AG08395 (cell line): ENCODE measurements at places on chromosomes 12 and 14.

DNA sequence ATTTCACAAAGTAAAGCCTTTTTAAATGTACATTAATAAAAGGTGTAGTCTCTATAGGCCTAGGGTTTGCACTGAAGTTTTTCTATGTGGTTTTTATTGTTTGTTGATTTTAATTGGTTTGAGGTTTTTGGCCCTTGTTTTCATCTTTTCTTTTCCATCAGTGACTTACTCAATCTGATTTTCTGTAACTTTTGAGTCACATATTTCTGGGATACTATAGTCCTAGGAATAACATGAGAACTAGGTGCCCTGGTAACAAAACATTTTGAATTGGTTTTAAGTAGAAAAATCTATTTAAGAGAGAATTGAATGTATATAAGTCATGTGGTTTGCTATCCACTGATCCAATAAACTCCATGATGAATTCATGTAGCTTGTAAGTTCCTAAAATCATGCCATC is 311.9 kb downstream of the CEP128 start:
- DNase-seq: no peak

GRCh38 chr12:123076604-123077297 is 74.1 kb downstream of the PITPNM2 start:
- no peak for DNase-seq

DNA sequence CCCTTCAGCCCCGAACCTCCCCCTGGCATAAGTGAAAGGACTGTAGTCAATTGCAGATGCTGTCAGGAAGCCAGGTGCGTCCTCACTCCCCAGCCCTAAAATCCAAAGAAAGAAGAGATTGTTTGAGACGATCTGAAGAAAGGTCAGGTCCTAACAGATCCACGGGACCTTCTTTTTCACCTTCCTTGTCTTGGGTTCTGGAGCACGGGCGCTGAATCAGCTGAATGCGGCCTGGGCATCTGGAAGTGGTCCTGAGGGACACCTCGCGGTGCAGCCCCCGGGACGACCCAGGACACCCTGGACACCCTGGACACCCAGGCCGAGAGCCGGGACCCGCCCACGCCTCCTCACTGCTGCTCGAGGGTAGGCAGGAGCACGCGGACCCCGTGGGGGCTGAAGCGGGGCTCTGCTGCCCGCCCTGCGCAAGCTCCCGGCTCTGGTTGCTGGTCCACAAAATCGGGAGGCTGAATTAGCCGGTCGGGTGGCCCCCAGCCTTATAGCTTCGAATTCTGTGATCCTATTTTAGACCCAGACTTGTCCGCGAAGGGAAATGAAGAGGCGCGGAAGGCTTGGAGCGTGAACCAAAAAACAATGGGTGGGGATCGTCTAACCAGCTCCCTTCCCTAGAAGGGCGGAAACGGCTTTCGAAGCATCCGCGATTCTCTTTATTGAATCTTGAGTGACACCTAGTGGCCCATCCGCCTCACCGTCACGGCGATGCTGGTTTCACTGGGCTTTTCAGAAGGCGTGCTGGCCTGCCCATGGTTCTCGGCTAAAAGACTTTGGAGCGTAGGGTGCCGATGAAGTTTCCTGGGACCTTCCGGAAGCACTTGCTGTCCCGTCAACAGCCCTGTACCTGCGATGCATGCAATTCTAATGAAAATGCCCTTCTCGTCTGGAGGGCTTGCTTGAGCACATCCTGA is 46.4 kb upstream of the PLXNC1 start:
- DNase-seq: peak; percentile 81

- DNase-seq: no peak
Observed at GRCh38 chr14:81144824-81145603, 75.7 kb downstream of the GTF2A1 start.

DNA sequence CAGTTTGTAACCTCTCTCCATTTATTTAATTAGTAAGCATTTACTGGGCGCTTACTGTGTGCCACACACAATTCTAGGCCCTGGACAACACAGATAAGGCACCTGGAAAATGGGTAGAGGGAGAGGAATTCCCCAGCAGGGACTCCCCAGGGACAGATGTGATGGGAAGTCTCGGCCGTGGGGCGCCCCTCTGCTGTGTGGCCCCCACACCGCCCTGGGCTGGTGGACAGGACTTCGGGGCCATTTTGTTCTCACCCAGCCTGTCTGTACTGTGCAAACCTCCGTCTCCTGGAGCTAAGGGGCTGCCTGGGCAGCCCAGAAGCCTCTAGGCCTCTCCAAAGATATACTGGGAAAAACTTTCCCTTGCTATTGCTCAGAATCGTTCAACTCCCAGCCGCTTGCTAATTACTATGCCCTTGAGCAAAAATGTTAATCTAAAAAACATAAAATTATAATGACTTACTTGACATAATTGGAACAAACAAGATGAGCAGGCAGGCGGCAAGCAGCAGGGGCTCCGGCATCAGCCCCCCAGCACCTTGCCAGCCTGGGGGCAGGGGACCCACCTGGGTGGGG is 64.4 kb upstream of the NCOR2 start:
- no peak for DNase-seq
